ENCODE measurements at places on chromosomes 7 and 10. TPM values are rescaled to one million over a fixed set of nuclear protein-coding genes. Genes with fewer than 3 reads are reported as not detected.

VSTM2A gene
- not detected for total RNA-seq

CDH23 gene
- total RNA-seq: 2.7 TPM

CALHM1 gene
- not detected for total RNA-seq

IDI2 gene
- 0.09 TPM for total RNA-seq

MYO1G gene
- 0.27 TPM for total RNA-seq

ENTPD1 gene
- 0.07 TPM for total RNA-seq

TACC2 gene
- 76.2 TPM for total RNA-seq

TBX20 gene
- total RNA-seq: 2.0 TPM

KLF14 gene
- total RNA-seq: 0.06 TPM

EBF3 gene
- 0.20 TPM for total RNA-seq

TPK1 gene
- 2.8 TPM for total RNA-seq

PDGFA gene
- 35.9 TPM for total RNA-seq

INA gene
- 18.1 TPM for total RNA-seq

EPO gene
- total RNA-seq: not detected

MYL10 gene
- not detected for total RNA-seq

FGFBP3 gene
- 2.6 TPM for total RNA-seq

AGBL3 gene
- 1.4 TPM for total RNA-seq

CTAGE6 gene
- total RNA-seq: not detected

FAM131B gene
- 0.28 TPM for total RNA-seq

VPS41 gene
- total RNA-seq: 24.9 TPM

RAB19 gene
- not detected for total RNA-seq

PRKCQ gene
- total RNA-seq: 4.1 TPM

HOXA3 gene
- total RNA-seq: 4.7 TPM

SEMA3C gene
- 78.3 TPM for total RNA-seq
